ENCODE measurements at places on chromosomes 6 and 20.

DNA sequence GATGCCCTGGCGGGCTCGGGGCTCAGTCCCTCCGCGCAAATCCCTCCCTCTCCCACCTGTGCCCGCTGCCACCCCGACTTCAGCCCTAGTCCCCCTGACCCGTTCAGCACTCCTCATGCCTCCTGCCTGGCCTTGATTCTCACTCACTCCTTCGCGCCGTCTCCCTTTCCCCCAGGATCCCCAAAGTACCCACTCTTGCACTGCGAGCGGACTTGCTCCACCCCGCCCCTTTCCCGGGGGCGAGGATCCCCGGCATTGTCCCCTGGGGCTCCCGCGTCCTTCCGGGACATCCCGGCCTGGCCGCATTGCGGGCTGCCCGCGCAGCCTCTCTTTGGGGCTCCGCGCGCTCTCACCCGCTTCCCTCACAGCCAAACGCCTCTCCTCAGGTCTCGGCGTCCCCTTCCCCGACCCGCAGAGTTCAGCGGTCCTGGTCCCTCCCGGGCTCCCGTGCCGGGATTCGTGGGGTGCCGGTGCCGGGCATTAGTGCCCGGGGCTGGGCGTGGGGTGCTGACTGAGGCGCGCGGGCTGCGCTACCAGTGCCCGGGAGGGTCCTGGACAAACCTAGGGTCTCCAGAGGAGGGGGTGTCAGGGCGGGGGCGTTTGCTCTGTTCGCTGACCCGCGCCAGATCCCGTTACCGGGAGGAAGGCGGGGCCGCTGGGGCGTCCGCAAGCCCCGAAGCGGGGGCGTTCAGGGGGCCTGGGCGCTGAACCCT is 45.5 kb upstream of the SUPT3H start:
- peak; percentile 16 for DNase-seq

DNA sequence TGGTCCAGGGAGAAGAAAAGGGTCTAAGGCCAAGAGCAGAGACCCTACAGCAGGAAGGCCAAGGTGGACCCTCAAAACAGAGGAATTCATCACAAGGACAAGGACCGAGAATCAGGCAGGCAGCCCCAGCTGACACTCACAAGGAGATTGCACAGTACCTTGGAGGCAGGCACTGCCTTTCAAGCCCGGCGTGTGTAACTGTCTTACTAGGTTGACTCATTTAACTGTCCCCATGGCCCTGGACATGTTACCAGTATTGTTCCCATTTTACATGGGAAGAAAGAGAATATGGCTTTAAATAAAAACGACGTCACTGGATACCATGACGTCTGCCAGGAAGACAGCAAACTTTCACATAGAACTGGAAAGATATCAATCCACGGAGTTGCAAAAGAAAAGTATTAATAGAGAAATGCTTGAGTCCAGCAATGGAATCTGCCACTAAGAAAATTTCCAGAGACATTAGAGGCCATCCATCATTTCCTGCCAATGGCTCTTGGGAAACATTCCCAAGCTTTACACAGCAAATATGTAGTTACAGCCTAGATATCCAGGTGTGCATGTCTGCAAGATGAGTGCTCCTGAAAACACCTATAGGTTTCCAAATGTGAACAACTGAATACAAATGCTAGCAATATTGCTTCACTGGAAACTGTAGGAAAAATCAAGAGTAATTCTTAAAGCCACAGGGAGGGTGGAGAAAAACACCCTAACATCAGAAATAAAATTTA is 111.5 kb upstream of the RPS6KA2 start:
- DNase-seq = no peak

DNA sequence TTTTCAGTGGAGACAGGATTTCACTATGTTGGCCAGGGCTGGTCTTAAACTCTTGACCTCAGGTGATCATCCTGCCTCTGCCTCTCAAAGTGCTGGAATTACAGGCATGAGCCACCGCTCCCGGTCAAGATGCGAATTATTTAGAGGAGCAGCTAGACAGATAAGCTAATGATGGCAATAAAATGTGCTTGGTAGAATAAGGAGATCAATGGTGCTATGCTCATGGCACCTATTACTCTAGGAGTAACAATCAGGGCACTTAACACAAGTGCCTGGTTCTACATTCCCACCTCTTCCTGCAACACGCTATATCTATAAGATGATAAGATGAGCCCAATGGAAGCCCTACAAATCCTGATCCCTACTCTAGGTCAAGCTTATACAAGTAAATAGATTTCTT is 61.4 kb upstream of the LOC128125822 start:
- no peak for DNase-seq

GRCh38 chr6:14040042-14040441 is 77.5 kb upstream of the CD83 start:
- no peak for DNase-seq

DNA sequence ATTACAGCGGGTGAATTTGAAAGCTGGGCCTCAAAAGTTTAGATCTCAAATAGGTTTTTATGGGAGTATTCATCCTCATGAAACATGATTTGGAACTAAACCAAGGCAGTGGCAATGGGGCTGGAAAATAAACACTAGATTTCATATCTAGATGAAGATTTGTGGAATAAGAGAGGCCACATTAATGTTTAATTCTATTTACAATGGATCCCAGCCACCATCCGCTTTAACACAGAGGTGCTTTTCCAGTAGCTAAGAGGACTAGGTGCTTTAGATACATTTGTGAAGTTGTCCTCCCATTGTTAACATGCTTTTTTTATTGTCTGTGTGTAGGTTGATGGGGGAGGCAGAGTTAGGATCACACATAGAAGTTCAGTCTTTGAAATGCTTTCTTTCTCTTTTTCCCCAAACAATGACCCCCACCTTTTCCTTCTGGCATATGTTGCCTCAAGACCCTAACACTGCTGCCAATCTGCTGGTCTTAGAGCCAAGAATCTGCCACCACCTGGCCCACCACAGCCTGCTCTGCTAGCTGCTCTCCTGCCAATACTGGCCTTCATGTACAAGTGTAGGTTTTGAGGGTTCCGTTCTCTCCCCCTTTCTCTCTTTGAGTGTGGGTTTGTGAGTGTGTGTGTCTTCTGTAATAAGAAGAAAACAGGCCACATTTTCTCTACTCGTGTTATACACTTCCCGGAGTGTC is 27.8 kb upstream of the GFRAL start:
- no peak for DNase-seq

GRCh38 chr20:833450-834150 is at the start of gene FAM110A:
Gene FAM110A, plus strand, starts transcription at chr20:833715. Its CDS starts 11,090 bp downstream, at chr20:844805.
- DNase-seq = peak; percentile 94

GRCh38 chr20:1388741-1389483 is 3.9 kb downstream of the FKBP1A start:
- DNase-seq = no peak

DNA sequence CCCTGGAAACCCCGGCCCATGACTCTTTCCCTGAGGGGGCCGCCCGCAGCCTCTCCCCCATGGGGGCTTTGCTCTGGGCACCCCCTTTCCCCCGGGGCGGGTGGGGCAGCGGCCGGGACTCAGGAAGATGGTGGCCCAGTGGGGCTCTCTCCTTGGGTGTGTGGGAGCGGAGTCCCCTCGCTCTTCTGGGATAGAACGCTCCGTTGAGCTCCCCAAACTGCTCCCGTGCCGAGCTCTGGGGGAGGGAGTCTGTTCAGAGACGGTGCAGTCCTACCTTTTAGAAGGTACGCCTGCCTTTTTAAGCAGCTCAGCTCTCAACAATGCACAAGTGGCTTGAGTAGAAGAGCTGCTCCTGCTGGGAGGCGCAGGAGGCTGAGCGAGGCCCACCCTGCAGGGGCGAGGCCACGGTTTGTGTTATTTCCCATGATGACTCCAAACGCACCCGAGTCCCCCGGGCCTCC is 21.7 kb upstream of the BHLHE23 start:
- DNase-seq = no peak

DNA sequence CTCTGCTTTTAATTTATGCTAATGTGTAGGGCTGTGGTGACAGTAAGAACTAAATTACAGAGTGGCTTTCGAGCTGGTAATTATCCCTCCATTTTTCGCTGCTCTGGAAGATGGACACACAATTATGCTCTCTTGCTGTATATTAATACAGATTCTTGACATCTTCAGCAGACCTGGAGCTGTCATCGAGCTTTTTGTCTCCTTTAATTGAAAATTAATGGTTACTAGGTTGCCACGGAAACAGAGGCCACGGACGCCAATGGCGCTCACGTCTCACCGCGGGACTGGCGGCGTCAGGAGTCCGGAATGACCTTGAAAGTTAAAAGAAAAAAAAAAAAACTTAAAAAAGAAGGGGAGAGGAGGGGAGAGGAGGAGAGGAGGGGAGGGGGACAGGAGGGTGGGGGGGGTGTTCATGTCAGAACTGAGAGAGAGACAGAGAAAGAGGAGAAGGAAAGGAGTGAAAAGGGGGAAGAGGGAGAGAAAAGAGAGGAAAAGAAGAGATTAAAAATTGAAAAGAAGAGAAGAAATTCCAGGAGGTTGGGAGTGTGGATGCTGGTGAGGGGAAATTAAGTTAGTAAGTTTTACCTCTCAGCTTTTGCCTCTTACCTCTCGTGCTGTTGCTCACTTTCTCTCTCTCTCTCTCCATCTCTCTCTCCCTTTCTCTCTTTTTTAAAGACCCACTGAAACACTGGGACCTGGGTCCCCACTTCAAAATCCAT is 22.1 kb upstream of the FOXP4 start:
- no peak for DNase-seq

GRCh38 chr6:168113226-168113625 is 34.2 kb upstream of the FRMD1 start:
- no peak for DNase-seq

DNA sequence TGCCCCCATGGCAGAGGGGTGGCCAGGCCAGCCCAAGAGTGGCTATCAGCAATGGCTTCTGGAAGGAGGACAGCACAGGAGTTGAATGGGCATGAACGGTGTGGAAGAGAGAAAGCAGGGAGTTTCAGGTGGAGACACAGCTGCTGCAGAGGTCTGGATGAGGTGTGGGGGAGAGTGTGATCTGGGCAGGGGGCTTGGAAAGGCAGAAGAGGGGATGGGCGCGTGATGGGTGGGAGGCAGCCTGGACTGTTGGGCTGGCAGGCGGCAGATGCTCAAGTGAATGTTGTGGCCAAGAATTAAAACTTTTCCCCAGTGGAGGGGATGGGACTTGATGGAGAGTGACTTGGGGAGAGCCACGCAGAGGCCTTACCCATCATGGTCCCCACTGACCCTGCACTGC is 46.5 kb downstream of the TOX2 start:
- no peak for DNase-seq

GRCh38 chr6:169800668-169801395 is 49.4 kb downstream of the ERMARD start:
- DNase-seq = no peak

- DNase-seq = no peak
Observed at GRCh38 chr6:123804787-123805540, 1.3 kb downstream of the NKAIN2 start.

DNA sequence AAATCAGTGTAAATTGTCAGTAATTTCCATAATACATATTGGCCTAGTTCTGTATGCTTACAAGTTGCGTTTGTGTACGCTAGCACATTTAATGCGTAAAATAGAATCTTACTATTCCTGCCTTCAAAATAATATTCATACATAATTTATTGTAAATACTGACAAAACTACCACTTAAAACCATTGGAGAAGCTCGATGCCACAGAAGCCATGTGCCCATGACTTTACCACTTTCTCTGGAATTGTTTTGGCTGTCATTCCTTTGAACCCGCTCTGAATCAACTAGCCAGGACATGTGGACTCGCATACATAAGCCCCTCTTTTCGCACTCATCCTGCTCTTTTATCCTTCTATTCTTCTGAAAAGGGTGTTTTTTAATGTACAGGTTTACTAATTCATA is 151.5 kb downstream of the TMEM242 start:
- DNase-seq = no peak

- no peak for DNase-seq
Observed at GRCh38 chr6:109794201-109794923, 103.3 kb downstream of the FIG4 start.

DNA sequence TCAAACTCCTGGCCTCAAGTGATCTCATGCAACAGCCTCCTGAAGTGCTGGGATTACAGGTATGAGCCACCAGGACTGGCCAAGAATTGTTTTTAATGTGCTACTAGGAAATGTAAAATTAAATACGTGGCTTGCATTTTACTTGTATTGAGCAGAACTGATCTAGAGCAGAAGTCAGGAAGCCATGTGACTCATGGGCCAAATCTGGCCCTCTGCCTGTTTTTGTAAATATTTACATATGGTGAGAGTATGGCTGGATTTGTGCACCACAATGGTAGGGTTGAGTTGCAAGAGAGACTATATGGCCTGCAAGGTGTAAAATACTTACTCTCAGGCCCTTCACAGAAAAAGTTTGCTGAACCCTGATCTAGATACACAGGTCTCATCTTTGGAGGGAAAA is 75.8 kb downstream of the LAMP5 start:
- no peak for DNase-seq

GRCh38 chr6:52304983-52305390 is 20.4 kb upstream of the MCM3 start:
- DNase-seq = no peak

- DNase-seq = no peak
Observed at GRCh38 chr20:43694763-43695162, 27.8 kb downstream of the MYBL2 start.

- DNase-seq = peak; percentile 47
Observed at GRCh38 chr20:40990542-40991120, 38.0 kb upstream of the TOP1 start.

GRCh38 chr20:61611401-61612180 is 359.5 kb downstream of the CDH4 start:
- no peak for DNase-seq

DNA sequence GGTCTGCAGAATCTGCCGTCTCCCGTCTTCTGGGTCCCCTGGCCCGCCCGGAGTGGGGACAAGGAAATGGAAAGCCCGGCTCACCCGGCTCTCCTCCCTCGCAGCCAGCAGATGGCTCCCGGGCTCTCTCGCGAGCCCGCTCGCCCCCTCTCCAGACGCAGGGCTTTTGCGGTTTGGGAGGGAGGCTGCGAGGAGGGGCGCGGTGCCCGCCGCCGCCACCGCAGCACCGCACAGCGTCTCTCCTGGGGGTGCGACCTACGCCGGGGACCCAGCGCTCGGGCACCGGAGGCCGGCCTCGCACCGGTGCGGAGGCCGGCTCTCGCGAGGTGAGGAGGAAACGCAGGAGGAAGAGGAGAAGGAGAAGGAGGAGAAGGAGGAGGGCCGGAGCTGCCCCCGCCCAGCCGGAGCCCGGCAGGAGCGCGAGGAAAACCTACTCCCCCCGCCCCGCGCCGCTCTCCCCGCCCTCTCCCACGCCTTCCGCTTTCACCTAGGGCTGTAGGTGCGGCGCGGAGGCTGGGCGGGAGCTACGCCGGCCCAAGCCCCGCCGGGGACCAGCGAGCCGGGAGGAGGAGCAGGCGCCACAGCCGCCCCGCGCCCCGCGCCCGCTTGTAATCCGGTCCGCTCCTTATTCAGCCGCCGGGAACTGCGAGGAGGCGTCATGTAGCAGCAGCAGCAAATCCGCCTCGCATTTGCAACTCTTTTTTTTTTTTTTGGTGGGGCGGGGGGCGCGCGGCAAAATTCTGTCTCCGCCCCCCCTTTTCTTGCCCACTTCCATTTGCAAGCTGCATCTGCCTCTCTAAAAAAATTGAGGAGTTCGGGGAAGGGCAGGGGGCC is at the start of gene CARMIL1:
Gene CARMIL1, plus strand, starts transcription at position 461 of the 834 bp plus-strand sequence. CDS start 422 bp downstream, outside the sequence.
- peak; percentile 55 for DNase-seq

DNA sequence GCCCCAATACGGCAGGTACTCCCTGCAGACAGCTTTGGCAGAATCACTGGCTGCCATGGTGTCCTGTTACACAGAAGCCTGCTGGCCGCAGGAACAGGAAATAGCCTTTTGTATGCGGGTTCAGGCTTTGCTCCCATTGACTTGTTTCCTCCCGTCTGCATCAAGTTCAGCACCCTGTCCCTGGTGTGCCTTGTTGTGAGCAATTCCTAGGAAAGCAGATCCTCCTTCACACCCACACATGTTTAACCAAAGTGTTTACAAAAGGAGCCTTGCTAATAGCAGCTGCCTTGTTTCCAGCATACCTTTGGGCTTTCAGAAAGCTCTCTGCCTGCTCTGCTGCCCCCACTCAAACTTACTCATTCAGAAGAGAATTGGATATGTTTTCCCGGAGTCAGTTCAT is 127.2 kb upstream of the SUPT3H start:
- DNase-seq = no peak

Data from activated effector memory CD4-positive, alpha-beta T cell treated with Interleukin-2 at 50 U/mL for 16 hours (primary cell).